Activated CD8-positive, alpha-beta T cell treated with anti-CD3 and anti-CD28 coated beads for 36 hours (primary cell): ENCODE measurements at places on chromosomes 1 and 21. TPM values are rescaled to one million over a fixed set of nuclear protein-coding genes. Genes with fewer than 3 reads are reported as not detected.

SPATA17 gene
- total RNA-seq: not detected

NGF gene
- total RNA-seq: not detected

CD1E gene
- total RNA-seq: not detected

TESK2 gene
- total RNA-seq: 2.9 TPM

KLF17 gene
- not detected for total RNA-seq

ANKRD35 gene
- total RNA-seq: 0.59 TPM

OR2T2 gene
- not detected for total RNA-seq

CFHR4 gene
- total RNA-seq: not detected

SFN gene
- 0.47 TPM for total RNA-seq

LMX1A gene
- total RNA-seq: not detected

PTAFR gene
- total RNA-seq: 0.16 TPM

AKNAD1 gene
- not detected for total RNA-seq

GJA9 gene
- not detected for total RNA-seq

MX2 gene
- 10.3 TPM for total RNA-seq

PRR9 gene
- total RNA-seq: not detected

USP48 gene
- total RNA-seq: 72.4 TPM

DNA sequence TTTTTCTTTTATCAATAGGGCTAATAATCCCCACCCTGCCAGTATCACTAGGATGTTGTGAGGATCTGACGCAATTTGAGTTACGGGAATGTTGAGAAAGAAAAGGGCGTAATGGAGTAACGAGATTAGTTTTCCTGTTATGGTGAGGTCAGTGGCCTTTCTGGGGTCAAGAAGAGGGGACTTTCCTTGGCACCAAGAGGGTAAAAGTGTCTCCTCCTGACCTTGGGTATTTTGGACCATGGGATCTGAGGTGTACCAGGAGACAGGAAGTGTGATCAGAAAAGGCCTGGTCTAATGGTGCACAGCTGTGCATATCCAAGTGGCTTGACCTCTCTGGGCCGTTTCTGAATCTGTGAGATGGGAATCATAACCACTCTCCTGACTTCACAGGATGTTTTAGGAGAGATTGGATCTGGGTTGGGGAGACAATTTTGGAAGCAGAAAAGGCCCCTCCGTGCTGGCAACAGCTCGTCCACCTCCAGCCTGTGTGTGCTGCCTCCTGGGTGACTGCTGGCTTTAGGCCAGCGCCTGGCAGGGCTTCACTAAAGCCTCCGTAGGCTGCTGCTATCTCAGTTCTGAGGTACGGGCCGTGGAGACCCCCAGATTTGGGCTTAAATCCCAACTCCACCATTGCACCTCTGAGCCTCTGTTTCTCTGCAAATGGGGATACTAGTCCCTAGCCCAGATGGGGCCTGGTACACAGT is 37.1 kb downstream of the ALPL start:
- no peak for DNase-seq

DNA sequence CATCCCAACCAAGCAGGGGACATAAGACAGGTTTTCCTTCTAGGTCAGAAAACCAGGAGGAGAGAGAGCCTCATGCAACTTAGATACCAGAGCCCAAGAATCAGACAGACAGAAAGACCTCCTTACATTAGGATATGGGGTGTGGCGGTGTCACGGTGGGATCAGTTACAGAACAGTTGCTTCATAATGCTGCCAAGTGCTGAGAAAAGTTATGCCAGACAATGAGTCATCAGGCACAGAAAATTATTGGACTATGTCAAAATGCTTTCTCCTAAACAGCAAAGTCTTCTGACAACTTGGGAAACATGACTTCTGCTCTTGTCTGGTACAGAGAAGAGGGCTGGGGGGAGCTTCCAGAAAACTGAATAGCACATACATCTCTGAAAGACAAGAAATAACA is 1120.2 kb upstream of the TMPRSS15 start:
- no peak for DNase-seq

DNA sequence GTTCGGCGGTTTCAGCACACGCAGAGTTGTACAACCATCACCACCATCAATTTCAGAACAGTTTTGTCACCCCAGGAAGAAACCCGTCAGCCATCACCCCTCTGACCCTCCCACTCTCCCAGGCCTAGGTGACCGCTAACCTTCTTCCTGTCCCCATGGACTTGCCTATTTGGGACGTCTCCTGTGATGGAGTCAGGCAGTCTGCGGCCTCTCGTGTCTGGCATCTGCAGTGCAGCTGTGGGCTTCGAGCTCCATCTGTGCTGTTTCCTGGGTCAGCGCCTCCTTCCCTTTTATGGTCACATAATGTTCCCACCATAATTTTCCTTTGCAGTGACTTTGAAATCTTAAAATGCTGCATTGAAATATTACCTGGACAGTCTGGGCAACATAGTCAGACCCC is 24.4 kb downstream of the SLC45A1 start:
- DNase-seq: no peak

DNA sequence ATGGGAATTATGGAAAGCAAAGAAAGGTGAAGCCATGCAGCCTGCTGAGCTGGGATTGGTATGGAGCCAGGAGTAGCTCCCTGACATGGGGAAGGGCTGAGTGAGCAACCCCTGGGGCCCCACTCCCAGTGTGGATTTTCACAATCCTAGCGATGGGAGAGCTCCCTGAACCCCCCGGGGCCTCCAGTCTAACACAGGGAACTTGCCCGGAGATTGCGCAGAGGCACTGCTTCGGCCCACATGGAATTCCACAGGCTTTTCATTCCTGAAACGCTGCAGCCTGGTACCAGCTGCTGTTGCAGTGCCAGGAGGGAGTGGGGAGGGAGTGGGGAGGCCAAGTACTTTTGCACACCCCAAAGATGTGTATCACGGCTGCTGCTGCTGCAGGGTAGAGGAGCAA is 110.4 kb upstream of the C21orf91 start:
- no peak for DNase-seq

- no peak for DNase-seq
These were observed 8.5 kb upstream of the FYB2 start for GRCh38 chr1:56827711-56828110.

DNA sequence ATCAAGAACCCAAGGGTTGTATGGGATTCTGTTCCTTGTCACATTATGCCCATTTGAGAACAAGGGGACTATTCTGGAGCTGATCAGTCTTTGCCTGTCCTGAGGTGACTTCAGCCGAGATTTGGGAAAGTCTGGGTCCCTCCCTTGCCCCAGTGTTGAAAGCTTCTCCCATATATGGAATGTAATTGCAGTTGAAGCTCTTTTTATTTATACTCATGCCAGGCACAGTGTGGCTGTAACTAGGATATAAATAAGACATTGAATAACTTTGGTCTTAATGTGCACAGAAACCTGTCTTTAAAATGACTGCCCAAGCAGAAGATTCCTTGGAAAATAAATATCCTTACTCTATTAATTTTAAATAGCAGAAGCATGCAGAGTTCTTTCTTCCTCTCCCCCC is 15.2 kb downstream of the AKNAD1 start:
- no peak for DNase-seq

DNA sequence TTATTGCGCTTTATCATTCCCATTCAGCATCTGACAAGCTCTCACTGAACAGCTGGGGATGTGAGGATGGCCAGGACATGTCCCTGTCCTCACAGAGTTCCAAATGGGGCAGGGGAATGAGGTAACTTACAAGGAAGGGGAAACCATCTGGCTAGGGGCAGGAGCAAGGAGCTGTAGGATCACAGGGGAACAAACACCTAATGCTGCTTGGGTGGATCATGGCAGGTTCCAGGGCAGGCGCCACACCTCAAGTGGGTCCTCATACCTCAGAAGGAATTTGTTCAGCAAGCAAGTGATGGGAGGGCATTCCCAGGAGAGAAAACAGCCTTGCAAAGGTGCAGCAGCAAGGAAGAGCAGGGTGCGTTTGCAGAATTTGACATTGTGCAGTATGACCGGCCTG is 35.1 kb upstream of the GRIK3 start:
- DNase-seq: no peak

DNA sequence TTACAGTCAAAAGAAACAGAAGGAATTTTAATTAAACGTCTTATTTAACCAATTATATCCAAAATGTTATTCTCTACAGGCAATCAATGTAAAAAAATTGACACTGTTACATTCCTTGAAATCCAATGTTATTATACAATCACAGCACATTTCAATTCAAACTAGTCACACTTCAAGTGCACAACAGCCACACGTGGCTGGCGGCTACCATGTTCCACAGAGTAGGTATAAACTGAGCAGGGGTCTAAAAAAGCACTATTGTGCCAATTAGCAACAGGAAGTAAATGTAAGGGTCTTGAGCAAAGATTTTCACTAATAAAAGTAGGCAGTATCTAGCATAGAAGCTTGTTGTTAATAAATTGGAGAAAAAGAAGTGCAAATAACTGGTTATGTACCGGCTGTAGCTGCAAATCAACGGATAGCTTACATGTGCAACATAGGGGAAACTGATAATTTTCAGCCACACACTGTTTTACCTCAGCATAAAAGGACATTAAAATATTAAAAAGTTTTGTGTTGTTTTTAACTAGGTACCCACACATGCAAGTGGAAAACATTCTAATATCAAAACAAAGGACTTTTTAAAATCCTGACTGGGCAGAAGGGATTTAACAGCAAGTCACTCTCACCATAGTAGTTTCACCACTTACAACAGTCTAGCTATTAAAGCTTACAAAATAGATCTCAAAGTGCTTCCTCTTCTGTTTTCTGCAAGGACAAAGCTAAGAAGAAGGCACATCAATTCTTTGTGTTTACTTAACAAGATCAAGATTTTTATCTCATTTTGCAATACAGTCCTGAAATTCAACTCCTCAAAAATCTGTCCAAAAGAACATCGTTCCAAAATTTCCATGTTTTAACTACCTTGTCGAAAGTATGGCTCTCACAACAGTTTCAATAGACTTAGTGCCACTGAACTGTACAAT is 2.5 kb downstream of the CSDE1 start:
- no peak for DNase-seq

DNA sequence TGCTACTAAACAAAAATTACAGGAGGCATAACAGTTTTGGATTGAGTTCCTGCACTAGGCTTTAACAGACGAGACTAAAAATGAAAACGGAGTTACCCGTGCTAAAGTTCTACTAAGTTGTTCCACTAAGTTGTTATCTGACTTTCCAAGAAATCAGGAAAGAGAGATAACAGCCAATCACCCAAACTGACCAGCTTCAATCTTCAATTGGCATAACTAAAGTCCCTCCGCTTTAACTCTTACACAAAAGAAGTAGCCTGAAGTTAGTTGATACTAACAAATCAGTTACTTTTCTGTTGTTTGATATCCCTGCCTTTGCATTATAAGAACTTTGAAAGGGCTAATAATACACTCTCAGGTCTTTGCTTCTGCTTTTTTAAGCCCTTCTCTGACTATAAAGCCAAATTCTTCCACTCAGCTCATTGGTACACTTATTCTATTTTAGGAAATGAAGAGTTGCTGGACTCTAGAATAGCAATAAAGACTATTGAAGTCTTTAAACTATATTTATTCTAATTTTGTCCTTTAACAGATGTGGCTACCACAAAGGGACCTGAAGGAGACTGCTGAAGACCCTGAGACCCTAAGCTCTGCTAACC is 61.3 kb downstream of the TESK2 start:
- no peak for DNase-seq

DNA sequence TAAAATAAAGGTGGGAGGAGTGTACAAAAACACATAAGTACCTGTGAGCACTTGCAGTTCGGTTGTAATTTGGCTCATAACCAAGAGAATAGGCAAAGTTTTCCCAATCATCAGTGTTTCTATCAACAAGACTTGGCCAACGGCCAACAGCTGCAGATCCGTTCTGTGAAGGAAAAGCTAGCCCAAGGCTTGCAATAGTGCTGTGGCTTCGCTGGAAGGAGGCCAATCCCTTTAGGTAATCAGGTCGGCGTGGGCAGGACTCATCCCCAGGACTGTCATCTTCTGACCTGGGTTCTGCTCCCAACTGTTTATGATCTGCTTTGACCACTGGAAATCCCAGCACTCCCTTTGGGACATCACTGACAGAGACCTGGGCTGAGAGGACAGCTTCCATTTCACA is 107.8 kb downstream of the LYST start:
- no peak for DNase-seq

DNA sequence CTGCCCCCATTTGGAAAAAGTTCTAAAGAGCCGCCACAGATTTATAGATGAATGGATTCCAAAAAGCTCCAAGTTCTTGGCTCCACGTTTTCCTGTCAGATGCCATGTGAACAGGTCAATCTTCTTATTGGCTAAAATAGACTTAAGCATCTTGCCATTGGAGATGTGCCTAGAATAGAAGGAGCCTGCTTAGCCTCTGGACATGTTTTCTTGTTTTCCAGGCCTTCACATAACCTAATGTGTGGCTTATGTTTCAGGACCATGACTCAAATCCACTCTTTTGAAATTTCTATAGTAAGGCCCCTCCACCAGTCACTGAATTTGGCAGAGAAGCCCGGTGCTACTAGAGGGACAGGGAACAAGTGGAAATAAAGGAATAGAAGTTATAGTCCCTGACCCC is 31.5 kb downstream of the PHC2 start:
- no peak for DNase-seq

DNA sequence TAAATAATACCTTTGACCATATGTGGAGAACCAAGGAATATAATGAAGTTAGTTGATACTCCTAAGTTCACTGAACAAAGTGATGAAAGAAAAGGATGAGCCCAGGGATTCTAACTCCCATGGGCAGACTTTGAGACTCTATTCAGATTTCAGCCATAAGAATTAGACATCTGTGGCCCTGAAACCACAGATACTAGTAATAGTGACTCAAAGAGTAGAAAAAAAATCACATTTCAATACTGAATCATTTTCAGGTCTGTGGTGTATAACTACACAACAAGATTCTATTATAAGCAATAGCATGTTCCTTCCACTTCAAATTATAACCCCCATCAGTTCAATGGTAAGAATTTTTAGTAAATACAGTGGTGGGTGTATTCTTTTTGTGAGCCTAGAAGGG is 16.4 kb upstream of the F13B start:
- no peak for DNase-seq

- DNase-seq: no peak
These were observed 15.0 kb downstream of the PRRC2C start for GRCh38 chr1:171500304-171500703.

DNA sequence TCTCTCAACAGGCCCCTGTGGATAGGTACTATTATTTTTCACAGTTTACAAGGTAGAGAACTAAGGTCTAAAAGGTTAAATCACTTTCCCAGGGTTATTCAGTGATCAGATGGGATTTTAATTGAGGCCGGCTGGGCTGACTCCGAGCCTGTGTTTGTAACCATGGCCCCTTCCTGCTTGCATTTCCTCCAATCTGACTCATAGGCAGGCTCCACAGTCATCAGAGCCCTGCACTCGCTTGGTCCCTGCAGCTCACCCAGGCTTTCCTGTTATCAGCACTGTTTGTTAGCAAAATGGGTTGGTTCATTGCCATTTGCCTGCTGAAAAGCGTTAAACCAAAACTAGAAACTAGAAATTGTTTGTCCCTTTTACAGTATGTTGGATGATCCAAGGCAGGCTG is 41.4 kb upstream of the LMX1A start:
- DNase-seq: peak; percentile 31

GRCh38 chr21:39805983-39806382 is 61.0 kb downstream of the IGSF5 start:
- DNase-seq: no peak
